Stimulated activated CD8-positive, alpha-beta memory T cell treated with anti-CD3 and anti-CD28 coated beads, Interleukin-2, amount 100 ng/mL, for 1 hour (primary cell): ENCODE measurements at places on chromosomes 7 and 10.

GRCh38 chr7:39265641-39266591 is 288.2 kb downstream of the POU6F2 start:
- DNase-seq = no peak

DNA sequence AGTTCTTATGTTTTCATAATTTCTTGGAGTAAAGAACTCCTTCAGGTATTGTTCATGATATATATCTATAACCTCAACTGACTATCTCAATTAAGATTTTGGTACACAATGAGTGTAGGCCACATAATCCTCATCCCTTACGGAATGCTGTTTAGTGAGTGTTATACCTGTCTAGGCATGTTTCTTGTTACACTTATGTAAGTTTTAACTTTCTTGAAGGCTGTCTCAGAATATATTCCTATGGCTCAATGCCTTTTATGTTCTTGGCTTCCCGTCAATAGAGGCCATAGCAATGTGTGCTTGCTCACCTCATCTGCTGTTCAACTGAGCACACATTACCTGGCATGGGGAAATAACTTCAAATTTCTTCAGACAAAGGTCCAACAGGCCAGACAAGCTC is 185.1 kb downstream of the CTTNBP2 start:
- no peak for DNase-seq

- DNase-seq = no peak
These were observed 201.4 kb upstream of the SH2B2 start for GRCh38 chr7:102085218-102085772.

GRCh38 chr7:48887500-48887899 is 36.8 kb upstream of the CDC14C start:
- DNase-seq = no peak

GRCh38 chr7:131110297-131111080 is 217.2 kb upstream of the MKLN1 start:
- no peak for DNase-seq

- no peak for DNase-seq
These were observed 455 bp downstream of the CUL2 start for GRCh38 chr10:35089611-35090161.

DNA sequence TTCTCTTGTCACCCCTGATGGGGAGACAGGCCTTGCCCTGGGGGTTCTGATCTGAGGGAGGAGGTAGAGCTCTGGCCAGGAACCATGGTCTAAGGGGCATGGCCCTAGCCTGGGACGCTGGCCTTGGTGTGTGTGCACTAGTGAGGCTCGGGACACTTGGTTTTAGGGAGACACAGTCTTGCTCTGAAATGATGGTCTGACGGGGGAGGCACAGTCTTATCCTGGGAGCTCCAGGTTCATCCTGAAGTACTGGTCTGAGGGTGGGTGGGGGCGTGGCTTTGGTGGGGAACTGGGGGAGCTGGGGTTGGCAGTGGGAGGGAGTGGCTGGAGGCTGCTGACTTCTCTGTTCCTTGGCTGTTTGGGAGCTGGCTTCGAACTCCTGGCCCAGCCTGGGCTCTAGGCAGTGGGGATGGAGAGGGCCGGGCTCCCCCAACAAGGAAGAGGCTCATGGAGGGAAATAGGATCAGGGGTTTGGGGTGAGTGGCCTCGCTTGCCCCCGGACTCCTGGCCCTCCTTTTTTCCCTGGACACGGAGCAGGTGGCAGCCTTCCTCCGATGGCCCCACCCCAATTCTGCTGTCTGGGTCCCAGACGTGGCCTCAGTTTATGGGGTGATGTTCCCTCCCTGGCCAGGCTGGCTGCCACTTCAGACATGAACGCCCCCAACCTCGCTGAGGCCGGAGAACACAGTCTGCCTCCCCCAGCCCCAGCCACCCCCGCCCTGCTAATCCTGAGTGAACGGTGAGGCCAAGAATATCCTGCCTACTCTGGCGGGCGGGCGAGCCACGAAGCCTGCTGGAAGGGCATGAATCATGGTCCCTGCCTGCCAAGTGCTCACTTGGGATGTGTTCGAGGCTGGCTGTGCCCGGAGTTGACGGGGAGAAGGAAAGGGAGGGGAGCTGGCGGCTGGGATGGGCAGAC is 43.5 kb downstream of the TMEM270 start:
- DNase-seq = no peak

DNA sequence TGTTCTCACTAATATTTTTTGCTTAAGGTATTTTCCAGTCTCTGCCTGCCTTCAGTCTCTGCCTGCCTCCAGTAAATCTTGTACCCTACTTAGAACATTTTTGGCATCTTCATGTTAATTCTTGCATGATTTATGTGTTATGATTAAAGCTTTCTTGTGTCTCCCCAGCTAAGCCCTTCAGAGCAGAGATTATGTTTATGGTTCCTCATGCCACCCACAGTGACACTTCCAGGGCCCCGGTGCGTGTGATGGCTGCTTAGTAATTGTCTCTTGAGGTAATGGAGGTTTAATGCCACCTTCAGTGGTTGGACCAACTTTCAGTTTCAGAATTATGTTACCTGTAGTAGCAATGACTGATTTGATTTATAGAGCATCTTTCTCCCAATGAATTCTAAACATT is 70.6 kb upstream of the MET start:
- DNase-seq = no peak

- DNase-seq = no peak
These were observed 41.8 kb downstream of the CD36 start for GRCh38 chr7:80679921-80680907.
